Stimulated activated CD4-positive, alpha-beta T cell treated with anti-CD3 and anti-CD28 coated beads, Interleukin-1b, Interleukin-23, amount 100 ng/mL, for 1 hour (primary cell): ENCODE measurements at places on chromosomes 12 and 14.

- DNase-seq, result no peak
Observed at GRCh38 chr12:121532503-121533393, 48.1 kb downstream of the KDM2B start.

- no peak for DNase-seq
Observed at GRCh38 chr14:26549571-26549970, 48.3 kb downstream of the NOVA1 start.

GRCh38 chr12:113136128-113136989, 798 bp upstream of the RASAL1 start:
- no peak for DNase-seq

GRCh38 chr14:52080808-52081755, 12.2 kb upstream of the NID2 start:
- DNase-seq, result no peak

- no peak for DNase-seq
Observed at GRCh38 chr14:100859781-100860180, 33.9 kb downstream of the MEG3 start.

GRCh38 chr12:30144777-30145683, 361.3 kb upstream of the TMTC1 start:
- no peak for DNase-seq
